Foreskin keratinocyte (primary cell): ENCODE measurements at places on chromosomes 1 and 21. TPM values are rescaled to one million over a fixed set of nuclear protein-coding genes. Genes with fewer than 3 reads are reported as not detected.

PKNOX1 gene
- 13.9 and 14.8 TPM in 2 replicates for total RNA-seq

BCL2L15 gene
- total RNA-seq, result 0.03 and 0.07 TPM in 2 replicates

- DNase-seq, result no peak
Measured at GRCh38 chr21:35210093-35210492, 161.0 kb upstream of the RUNX1 start.

- no peak for DNase-seq
Measured at GRCh38 chr1:184465489-184466146, 78.8 kb downstream of the C1orf21 start.
